Stimulated activated CD8-positive, alpha-beta memory T cell treated with anti-CD3 and anti-CD28 coated beads, Interleukin-4, amount 100 ng/mL, for 1 hour (primary cell): ENCODE measurements at places on chromosomes 11 and 22.

GRCh38 chr11:78402847-78403246, 14.8 kb downstream of the GAB2 start:
- no peak for DNase-seq

- no peak for DNase-seq
Observed at GRCh38 chr22:44519886-44520285, 21.9 kb upstream of the RTL6 start.

- no peak for DNase-seq
Observed at GRCh38 chr11:120022617-120023016, 115.3 kb downstream of the TRIM29 start.

GRCh38 chr11:23732026-23732425, 764.8 kb upstream of the LUZP2 start:
- no peak for DNase-seq

DNA sequence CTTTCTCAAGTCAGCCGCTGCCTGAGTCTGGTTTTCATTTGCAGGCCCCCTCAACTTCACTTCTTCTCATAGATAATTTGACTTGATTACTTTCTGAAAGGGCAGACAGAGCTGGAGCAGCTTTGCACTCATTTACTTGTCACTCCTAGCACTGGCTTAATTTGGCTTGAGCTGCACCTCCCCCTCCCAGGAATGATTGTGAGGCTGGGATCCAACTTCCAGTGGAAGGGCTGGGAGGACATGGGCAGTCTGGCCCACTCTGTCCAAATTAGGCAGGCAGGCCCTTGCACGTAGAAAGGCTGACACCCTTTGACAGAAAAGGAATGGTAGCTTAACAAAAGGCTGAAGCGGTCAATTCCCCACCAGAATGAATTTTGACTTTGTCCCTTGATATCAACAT, 453.9 kb downstream of the ETS1 start:
- no peak for DNase-seq
